ENCODE measurements at places on chromosomes 3 and 15.

- DNase-seq = no peak
Observed at GRCh38 chr3:87002346-87002745, 11.4 kb upstream of the VGLL3 start.

GRCh38 chr3:8460050-8460708 lies 41.4 kb upstream of the LMCD1 start:
- no peak for DNase-seq

DNA sequence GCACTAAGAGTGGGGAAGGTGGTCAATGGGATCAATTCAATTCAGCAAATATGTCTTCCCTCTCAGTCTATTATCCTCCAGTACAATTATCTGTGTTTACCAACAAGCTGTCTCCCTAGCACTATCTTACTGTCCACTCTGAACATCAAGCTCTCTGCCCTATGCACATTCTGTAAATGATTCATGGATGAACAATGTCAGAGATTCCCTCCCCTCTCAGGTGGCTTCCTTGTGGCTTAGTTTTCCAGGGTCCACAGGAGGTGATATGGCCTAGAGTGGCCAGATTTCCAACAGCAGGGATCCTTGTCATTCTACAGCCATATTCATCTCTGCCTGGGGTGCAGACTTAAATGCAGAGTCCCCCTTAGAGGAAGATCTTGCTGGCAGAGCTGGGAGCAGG lies 225.1 kb downstream of the UACA start:
- DNase-seq = no peak

- no peak for DNase-seq
Observed at GRCh38 chr3:44065311-44066094, 176.2 kb upstream of the TOPAZ1 start.

GRCh38 chr3:152309535-152310307 lies 41.0 kb downstream of the MBNL1 start:
- DNase-seq = no peak

DNA sequence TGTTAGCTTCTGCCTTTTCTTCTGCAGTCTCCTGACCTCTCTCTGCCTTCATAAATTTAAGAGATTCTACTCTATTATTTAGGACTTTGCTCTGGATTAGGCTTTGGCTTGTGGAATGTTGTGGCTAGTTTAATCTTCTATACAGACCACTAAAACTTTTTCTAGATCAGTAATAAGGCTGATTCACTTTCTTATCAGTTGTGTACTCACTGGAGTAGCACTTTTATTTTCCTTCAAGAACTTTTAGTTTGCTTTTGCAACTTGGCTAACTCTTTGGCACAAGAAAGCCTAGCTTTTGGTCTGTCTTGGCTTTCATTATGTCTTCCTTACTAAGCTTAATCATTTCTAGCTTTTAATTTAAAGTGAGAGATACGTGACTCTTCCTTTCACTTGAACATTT lies 265.5 kb upstream of the TBC1D5 start:
- DNase-seq = no peak

DNA sequence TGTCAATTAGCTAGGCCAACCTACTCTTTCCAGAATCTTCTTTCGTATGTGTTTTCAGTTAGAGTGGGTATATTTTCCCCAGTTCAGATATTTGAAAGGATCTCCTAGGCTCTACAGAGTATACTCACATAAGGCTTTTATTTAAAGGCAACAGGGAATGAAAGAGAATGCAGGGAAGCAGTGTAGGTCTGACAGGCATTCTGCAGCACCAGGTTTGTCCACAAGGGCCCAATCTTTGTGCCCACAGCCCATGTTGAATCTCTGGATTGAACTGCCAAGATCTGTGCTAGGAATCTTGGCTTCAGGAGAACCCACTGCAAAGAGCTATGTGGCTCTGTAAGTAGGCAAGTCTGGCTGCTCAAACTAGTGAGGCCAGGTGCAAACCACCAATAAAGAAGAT lies 24.2 kb upstream of the GALNT15 start:
- no peak for DNase-seq

DNA sequence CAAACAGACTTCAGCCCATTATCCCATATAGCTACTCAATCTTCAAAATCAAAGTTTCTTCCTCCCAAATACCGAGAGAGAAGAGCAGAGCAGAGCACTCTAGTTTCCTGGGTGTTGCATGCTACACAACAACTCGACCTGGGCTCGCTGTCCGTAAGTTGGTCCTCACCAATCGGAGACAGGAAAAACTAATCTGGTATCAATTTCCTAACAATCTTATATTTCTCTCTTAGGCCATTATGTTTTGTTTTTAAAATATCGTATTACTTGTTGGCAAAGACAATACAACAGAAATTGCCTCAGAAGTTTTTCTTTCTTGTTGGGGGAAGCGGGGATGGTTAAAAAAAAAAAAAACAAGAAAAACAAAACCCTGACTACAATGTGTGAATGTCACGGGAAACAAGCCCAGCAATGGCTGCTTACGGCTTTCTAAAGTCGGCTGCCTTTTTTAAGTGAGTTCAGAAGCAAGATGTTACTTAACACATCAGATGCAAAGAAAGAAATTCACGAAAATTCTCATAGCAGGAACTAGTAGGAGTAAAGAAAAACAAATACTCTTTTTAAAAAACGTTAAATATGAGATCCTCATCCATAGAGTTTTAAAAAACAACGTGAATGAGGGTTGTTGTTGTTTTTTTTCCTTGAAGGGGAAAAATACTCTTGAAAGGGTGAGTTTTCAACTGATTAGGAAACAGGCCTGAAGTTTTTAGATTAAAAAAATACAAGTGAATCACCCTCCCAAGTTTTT lies 1.9 kb downstream of the VGLL4 start:
- DNase-seq = no peak

GRCh38 chr15:43067717-43068461 lies 37.9 kb downstream of the UBR1 start:
- DNase-seq = no peak

- DNase-seq = no peak
Observed at GRCh38 chr3:23086331-23086730, 116.8 kb upstream of the UBE2E2 start.

GRCh38 chr15:51382787-51383186 lies 41.3 kb downstream of the GLDN start:
- peak; percentile 64 for DNase-seq

DNA sequence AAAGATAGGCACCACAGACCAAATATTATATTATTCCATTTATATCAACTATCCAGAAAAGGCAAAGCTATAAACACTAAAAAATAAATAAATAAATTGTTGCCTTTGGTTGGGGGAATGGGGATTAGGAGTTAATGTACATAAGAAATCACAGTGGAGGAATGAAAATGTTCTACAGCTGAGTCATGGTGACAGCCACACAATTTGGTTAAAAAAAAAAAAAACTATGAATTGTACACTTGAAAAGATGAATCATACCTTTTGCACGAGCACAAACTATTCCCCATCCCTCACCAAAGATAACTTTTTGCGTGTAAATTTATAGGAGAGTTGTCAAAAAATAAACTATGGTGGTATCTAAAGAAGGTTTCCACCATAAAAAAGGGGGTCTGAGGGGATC lies 103.2 kb downstream of the TBC1D5 start:
- DNase-seq = no peak

- no peak for DNase-seq
Observed at GRCh38 chr3:128067489-128067888, 15.3 kb downstream of the SEC61A1 start.

- no peak for DNase-seq
Observed at GRCh38 chr15:95325763-95326404, 1004.6 kb upstream of the NR2F2 start.

DNA sequence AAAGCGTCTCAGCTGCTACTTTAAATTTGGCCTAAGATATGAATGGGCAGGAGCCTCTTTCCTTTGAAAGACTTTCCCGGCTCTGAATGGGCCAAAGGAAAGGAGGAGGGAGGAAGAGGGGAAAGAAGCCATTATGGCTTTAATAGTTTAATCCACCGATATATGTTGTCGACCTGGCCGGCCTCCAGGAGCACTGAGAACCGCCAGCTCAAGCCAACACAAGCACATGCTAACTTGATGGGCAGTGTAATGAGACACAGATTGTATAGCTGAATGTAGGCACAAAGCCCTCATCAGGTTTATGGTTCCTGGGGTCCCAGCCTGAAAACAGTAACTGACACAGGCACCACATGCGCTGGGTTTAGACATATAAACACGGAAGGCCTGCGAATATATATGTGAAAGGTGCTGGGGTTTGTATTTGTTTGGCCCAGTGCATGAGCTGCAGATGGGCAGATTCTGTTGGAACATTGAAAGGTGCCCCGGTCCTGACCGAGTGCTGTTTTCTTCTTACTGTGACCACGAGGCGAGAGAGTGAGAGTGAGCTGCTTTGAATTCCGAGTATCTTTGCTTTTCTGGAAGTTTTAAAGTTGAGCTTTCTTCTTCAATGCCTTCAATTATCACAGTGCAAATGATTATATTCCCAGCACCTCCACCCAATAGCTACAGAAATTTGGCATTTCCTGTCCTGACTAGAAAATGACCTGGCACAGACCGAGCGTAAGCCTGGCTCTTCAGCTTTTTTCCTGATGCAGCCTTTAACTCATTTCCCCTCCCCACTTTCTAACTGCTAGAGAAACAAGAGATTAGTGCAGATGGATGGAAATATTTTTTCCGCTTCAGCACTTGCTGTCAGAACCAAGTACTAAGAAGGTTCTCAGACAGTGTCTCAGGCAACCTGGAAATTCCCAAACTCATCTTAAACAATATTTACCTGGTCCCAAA lies 267.3 kb downstream of the RORA start:
- no peak for DNase-seq

- DNase-seq = no peak
Observed at GRCh38 chr3:71657831-71658530, 67.2 kb downstream of the EIF4E3 start.

DNA sequence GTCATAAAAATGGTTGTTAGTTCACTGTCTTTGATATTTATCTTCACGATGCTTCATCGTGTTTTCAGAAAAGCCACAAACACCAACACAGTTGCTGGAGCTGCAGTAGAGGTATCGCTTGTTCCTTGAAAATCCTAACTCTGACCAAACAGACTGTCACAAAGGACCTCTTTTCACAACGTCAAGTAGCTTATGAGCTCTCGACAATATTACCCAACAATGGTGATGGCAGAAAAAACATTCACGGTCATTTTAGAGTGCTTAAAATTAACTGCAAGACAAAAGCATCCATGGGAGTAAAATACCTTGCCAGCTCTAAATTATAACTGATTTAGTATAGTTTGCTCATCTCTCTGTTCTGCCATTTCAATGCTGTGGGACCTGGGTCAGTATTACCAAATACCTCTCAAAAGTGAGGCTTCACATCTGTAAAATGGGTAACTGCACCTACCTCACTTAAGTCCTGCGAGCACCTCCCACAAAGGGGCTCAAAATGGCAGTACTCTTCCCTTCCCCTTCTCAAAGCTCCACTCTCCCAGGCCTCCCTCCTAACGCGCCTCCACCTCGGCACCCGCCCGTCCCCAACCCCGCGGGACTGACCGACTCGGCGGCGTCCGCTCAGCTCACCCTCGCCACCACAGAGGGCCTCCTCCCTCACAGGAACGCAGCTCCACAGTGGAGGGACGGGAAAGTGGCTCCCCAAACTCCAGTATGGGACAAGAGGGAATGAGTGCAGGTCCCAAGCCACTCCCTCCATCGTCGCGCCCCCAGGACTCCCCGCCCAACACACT lies 546 bp downstream of the TRIM59 start:
- DNase-seq = peak; percentile 64

DNA sequence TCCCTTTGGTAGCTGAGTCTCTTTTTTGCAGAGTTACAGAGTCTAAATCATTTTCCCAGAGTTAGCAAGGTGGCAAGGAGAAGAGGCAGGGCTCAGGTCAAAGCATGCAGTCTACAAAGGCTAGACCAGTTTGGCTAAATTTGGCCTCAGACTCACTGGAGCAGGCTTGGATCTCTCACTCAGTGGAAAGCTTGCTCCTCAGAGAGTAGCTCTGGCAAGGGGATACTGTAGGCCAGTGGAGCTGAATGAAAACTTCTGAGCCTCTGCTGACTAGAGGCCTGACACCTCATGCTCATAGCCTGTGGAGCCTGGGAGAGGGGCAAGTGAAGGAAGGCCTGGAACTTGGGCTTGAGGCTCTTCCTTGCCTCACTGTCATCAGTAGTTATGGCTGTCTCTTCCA lies 101.0 kb downstream of the MOBP start:
- no peak for DNase-seq

DNA sequence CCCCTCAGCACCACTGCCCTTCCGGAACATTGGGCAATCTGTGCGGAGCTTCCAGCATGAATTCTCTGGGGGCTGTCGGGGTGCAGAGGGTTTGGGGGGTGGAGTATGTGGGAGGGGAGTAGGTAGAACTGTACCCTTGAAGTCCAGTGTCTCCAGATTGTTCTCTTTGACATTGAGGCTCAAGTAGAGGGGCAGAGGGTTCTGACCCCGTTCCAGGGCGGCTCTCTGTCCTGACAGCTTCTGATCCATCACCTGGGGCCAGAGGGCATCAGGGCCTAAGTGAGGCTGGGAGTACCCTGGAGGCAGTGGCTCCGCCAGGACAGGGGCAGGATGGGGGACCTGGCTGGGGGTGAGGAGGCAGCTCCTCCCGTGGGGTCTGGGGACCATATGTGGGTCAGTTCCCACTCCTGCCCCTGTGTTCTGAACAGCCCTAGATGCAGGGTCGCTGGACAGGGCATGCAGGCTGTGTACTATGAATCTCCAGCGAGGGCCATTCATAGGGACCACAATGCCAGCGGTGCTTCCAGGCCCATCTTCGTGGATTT lies 22.1 kb downstream of the PLA2G4D start:
- no peak for DNase-seq

GRCh38 chr3:172581757-172582166 lies 58.5 kb upstream of the TNFSF10 start:
- no peak for DNase-seq

DNA sequence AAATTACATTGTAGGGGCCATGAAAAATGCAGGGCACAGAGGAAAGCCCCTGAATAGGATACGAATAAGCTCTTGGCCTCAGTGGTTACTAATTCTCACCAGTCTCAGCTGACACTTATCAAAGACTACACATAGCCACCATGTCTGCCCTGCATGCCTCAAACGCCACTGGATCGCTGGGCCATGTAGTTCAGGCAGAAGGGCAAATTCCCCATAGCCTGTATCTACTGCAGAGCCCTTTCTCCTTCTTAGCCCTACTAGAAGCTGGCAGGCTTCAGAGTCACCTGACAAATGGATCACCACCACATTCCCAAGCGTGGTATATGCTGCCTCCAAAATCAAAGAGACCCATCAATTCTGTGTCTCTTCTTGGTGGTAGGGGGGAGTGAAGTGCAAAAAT lies 177.4 kb downstream of the MINAR1 start:
- DNase-seq = no peak

DNA sequence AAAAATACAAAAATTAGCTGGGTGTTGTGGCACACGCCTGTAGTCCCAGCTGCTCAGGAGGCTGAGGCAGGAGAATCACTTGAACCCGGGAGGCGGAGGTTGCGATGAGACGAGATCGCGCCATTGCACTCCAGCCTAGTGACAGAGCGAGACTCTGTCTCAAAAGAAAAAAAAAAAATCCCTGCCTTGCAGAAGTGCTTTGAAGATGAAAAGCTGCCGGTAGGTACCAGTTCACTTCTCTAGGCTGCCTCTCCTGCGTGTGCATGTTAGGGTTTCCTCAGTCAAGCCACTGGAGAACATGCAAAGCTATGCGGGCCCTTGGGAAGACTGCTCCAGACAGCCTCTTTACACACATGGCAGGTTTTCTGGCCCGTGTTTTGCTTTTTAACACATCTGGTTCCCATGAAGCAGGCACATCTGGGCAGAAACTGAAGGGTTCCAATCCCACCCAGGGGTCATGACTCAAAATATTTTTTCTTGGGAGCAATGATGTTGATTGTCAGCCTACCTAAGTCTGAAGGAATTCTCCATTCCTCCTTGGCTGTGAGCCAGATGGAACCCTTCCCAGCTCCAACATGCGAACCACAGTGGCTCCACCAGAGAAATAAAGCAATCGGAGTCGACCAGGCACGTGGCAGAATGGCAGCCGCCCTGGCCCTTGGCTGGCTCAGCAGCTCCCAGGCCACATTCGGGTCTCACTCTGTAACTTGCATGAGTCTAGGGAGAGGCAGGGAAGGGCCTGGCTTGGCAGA lies 29.6 kb downstream of the MGLL start:
- no peak for DNase-seq
